ENCODE measurements at places on chromosomes 2 and 18.

DNA sequence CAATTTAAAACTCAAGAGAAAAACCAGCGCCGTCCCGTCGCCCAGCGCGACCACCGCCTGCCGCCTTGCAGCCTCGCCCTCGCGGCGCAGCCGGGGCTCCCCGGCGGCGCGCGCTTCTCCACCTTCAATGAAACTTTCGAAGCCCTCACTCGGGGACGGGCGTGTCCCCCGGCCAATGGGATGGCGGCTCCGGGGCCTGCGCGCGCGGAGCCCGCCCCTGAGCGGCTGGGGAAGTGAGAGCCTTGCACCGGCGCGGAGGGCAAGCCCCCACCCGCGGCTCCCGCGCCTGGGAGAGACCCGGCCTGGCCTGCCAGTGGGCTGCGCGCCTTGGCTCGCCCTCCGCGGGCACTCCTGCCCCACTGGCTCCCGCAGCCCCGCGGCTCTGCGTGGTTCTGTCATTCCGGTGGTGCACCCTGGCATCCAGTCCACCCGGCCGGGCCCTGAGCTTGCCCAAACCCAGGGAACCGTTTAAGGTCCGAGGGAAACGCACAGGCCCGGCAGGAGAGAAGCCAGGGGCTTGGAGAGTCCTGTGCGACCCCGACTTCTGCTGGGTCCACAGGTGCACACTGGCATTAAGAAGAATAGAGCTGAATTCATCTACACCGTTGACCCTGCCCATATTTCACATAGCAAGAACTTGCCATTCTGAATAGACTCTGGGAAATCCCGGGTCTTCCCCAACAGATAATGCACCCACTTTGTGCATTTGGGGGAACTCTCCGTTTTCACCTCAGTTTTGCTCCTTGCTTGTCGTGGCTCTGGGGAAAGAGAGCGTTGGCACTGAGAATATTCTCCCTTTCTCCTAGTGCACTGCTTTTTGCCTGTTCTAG, at the start of gene PIEZO2:
Gene PIEZO2 (minus strand): TSS at position 129 of the 830 bp plus-strand sequence. CDS start 981 bp downstream, outside the sequence.
- peak; percentile 77 for DNase-seq

DNA sequence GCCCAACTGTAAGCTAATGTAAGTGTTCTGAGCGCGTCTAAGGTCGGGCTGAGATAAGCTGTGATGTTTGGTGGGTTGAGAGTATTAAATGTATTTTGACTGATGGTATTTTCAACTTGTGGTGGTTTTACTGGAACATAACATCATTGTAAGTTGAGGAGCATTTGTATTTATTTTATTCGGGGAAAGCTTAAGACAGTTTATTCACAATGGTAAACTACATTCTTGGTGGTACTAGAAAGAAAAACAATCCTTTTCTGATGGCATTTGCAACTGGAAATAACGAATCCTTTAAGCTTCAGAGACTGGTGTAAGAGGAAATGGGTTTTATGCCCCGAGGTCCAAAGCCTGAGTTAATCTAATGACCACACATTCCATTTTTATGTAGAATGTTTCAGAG, 283.3 kb upstream of the NETO1 start:
- DNase-seq = no peak

- no peak for DNase-seq
Measured at GRCh38 chr2:30185178-30185577, 38.4 kb downstream of the YPEL5 start.

- no peak for DNase-seq
Measured at GRCh38 chr2:49839818-49840217, 685.5 kb upstream of the FSHR start.

GRCh38 chr2:147888680-147889079, 43.9 kb downstream of the ACVR2A start:
- DNase-seq = no peak

DNA sequence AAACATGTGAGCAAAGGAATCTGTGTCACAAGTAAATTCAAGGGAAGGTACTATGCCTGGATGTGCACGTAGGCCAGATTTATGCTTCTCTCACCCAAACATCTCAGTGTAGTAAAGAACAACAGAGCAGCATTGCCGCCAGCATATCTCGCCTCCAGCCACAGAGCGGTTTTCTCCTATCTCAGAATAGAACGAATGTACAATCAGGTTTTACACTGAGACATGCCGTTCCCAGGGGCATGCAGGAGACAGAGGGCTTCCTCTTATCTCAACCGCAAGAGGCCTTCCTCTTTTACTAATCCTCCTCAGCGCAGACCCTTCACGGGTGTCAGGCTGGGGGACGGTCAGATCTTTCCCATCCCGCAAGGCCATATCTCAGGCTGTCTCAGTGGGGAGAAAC, 175.3 kb downstream of the RPIA start:
- no peak for DNase-seq

- DNase-seq = no peak
Measured at GRCh38 chr2:56170504-56170903, 13.3 kb upstream of the CCDC85A start.

DNA sequence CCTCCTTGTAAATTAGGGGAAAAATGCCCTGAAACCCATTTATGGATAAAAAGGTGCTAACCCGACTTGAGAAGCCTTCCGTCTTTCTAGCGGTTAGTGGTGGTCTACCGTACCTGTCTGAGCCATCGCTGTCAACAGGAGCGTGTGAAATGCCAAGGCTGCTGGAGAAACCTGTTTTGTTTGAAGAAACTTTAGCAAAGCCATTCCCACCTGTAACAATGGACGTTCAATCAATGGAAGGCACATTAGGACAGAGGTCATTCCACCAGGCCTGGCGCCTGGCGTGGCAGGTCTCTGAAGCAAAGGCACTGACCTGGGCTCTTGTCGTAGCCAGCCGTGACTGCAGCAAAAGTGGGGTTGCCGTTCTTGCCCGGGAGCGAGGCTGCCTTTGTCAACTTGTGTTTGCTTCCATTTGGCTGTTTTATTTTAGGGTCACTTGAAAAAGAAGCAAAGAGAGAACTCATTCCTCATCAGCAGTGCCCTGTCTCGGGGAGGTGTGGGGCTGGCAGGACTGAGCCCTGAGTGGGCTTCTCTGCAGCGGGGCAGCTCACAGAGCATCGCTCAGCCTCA, 47.2 kb downstream of the ZAP70 start:
- DNase-seq = no peak

GRCh38 chr18:59536166-59536565, 161.1 kb downstream of the CCBE1 start:
- peak; percentile 60 for DNase-seq

- DNase-seq = peak; percentile 57
Measured at GRCh38 chr2:100257939-100258338, 64.4 kb downstream of the LONRF2 start.

DNA sequence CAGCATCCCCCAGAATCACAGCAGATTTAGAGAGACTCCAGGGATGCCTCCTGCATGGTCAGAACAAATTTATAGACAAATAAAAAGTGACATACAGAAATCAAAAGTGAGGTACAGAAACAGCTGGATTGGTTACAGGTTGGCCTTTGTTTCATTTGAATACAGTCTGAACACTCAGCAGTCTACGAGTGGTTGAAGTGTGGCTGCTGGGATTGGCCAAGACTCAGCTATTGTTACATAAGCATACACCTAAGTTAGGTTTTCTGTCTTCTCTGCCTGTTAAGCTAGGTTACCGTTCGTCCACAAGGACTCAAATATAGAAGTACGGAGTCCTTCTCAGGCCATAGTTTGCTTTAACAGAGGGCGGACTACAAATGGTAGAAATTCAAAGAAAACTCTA, 262.4 kb upstream of the SLC14A2 start:
- DNase-seq = no peak

DNA sequence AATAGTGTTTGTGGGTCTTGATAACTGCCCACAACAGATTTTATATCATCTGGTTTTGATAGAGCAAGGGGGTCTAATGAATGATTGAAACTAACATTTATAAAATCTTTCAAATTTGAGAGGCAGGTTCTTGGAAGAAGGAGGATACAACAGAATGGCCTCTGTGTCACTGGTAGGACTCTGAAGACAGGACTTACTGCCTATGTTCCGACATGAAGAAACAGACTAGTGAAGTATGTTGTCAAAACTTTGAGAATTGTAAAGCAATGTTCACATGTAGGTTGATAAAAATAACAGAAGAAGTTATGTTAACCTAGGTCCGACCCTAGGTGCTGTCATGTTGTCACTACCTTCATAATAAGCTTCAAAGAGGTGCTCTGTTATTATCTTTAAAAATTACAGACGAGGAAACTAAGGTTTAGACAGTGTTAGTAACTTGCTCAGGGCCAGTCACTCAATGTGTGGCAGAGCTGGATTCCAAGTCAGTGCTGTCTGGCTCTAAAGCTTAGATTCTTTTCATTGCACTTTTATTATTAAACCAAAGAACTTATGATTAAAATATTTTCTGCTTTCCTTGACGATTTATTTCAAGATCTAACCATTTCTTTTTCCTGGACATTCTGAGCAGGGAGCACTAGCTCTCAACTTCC, 146.2 kb downstream of the RPIA start:
- DNase-seq = no peak

GRCh38 chr2:98693477-98693876, 37.5 kb downstream of the MGAT4A start:
- DNase-seq = no peak

DNA sequence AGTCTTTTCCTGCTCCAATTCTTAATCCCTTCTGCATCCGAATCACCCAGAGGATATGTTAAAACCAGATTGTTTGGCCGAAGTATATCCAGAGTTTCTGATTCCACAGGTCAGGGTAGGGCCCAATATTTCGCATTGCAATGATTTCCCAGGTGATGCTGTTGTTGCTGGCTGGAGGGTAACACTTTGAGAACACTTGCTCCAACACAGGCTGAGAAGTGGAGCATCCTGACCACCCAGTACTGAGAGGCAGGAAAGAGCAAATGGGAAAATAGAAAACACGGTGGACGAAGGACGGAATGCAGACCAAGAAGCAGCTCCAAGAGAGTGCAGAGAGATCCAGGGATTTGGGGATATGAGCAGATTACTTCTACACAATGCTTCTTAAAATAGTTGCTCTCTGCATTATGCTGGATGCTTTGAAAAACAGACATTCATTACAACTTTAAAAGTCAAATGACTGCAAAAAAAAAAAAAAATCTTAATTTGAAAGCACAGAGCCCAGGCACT, 362.2 kb upstream of the SLC14A2 start:
- DNase-seq = no peak

DNA sequence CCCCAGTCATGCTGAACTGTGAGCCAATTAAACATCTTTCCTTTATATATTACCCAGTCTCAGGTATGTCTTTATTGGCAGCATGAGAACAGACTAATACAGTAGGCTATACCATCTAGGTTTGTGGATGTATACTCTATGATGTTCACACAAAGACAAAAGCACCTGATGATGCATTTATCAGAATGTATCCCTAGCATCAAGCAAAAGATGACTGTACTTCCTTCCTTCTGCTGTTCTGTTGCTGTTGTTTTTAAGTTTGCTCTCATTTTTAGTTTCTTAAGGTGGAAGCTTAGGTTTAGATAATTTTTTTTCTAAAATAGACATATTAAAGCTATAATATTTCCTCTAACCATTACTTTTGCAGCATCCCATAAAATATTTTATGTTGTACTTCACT, 12.4 kb downstream of the ZSCAN30 start:
- DNase-seq = no peak
